Activated CD4-positive, alpha-beta memory T cell treated with anti-CD3 and anti-CD28 coated beads, Interleukin-2, amount 10 ng/mL, durations not matched to agents 7 days and 5 days (primary cell): ENCODE measurements at places on chromosomes 5 and 9. TPM values are rescaled to one million over a fixed set of nuclear protein-coding genes. Genes with fewer than 3 reads are reported as not detected.

CNOT8 gene
- total RNA-seq: 94.5 TPM

IFNA2 gene
- total RNA-seq: not detected

SLC9A3 gene
- 1.6 TPM for total RNA-seq

CTXN3 gene
- not detected for total RNA-seq

TOR4A gene
- 22.4 TPM for total RNA-seq

MED7 gene
- 16.8 TPM for total RNA-seq

DNA sequence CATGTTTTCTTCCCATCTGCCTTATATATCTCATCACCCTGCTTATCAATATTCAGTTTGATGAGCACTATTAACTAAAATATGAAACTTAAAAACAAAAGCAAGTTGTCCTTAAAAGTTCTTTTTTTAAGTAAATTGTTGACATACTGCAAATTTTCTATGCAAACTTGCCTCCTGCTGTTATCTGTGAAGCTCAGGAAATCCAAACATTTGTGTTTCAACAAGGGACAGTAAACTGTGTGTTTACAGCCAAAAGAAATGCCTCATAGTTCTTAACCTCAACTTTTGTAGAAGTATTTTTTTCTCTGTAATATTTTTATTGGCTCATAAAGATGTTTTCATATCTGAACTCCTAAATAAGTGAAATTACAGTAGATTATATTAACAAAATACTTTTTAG lies 7.7 kb upstream of the TTC23L start:
- no peaks in the 10 kb centered on the region for H3K4me1 ChIP-seq
- H3K36me3 ChIP-seq: no peaks in the 10 kb centered on the region
- no peak for DNase-seq
- H3K4me3 ChIP-seq: no peak overlapping the region

DNA sequence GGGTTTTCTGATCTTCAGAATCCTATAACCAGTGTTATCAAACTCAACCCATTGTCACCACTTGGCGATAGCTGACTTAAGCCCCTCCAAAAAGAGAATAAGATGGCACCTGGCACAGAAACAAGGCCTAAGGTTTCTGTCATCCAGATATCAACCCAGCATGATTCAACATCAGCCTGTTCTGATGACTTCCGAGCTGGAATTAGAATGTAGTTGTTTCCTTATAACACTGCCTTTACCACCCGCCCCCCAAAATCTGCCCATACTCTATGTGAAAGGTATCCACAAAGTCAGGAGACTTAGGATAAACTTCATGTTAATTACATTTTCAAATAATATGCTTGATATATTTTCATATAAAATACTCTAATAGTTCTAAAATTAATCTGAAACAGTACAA lies 5.2 kb downstream of the KLF9 start:
- DNase-seq: no peak
- no peaks in the 10 kb centered on the region for H3K27me3 ChIP-seq
- H3K4me3 ChIP-seq: no peak overlapping the region
- H3K27ac ChIP-seq: no peak overlapping the region
- H3K4me1 ChIP-seq: peaks cover 57% of the 10 kb centered on the region

DNA sequence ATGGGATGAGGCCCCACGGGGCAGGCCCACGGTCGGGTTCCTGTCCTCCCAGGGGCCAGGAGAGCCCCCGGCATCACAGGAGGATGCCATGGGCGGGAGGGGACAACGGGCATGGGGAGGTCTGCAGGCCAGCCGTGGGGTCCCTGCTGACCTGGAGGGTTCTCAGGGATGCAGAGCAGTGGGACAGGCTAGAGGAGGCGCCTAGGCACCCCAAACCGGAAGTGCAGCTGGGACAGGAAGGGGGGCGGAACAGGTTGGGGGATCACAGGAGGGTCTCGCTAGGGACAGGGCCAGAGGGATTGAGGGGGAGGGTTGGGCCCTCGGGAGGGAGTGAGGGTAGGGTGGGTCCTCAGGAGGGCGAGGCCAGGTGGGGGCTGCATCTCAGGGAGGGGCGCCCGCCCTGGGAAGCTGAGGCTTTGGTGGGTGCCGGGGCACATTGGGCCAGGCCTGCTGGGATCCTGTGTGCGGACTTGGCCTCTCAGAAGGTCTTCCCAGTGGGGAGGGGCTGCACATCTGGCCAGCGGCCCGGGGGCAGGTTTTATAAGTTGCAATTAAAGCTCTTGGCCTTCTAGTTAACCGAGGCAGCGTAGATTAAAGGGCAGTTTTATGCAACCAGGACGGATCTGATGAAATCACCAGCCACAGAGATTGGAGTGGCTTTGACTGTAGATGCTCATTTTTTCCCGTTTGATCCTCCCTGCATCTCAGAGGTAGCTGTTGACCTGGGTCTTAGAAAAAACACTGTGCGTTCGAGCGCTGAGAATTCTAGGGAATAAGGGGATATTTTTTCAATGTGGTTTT lies 20.1 kb downstream of the NKD2 start:
- H3K27ac ChIP-seq: no peak overlapping the region
- no peaks in the 10 kb centered on the region for H3K4me1 ChIP-seq
- no peaks in the 10 kb centered on the region for H3K36me3 ChIP-seq
- H3K27me3 ChIP-seq: no peaks in the 10 kb centered on the region

GRCh38 chr9:131827821-131828369 lies 88.0 kb upstream of the RAPGEF1 start:
- peaks cover 3% of the 10 kb centered on the region for H3K4me1 ChIP-seq
- H3K27me3 ChIP-seq: peaks cover 17% of the 10 kb centered on the region
- no peak overlapping the region for H3K4me3 ChIP-seq
- no peaks in the 10 kb centered on the region for H3K36me3 ChIP-seq

GRCh38 chr5:81486711-81487110 lies 92.8 kb upstream of the ACOT12 start:
- H3K4me3 ChIP-seq: no peak overlapping the region
- H3K27ac ChIP-seq: no peak overlapping the region
- no peaks in the 10 kb centered on the region for H3K36me3 ChIP-seq
- no peak for DNase-seq
- no peaks in the 10 kb centered on the region for H3K4me1 ChIP-seq

DNA sequence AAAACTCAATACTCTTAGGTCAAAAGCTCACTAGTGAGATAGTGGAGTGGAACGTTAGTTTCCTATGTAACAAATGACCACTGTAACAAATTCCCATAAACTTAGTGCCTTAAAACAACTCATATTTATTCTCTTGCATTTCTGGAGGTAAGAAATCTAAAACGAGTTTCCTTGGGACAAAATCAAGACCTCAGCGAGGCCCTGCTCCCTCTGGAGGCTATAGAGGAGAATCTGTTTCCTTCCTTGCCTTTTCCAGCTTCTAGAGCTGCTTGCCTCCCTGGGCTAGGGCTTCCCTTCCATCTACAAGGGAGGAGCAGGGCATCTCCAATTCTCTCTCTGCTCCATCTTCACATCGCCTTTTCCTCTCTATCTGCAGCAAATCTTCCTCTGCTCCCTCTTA lies 32.0 kb downstream of the SEMA5A start:
- H3K4me3 ChIP-seq: no peak overlapping the region
- H3K36me3 ChIP-seq: no peaks in the 10 kb centered on the region
- no peak overlapping the region for H3K27ac ChIP-seq
- no peaks in the 10 kb centered on the region for H3K4me1 ChIP-seq
- H3K27me3 ChIP-seq: no peaks in the 10 kb centered on the region
- no peak for DNase-seq

GRCh38 chr5:113338628-113339027 lies 96.2 kb downstream of the TSSK1B start:
- H3K4me3 ChIP-seq: no peak overlapping the region
- peaks cover 3% of the 10 kb centered on the region for H3K27me3 ChIP-seq
- H3K4me1 ChIP-seq: peaks cover 14% of the 10 kb centered on the region

GRCh38 chr9:14097666-14098415 lies 216.1 kb downstream of the NFIB start:
- no peaks in the 10 kb centered on the region for H3K27me3 ChIP-seq
- no peaks in the 10 kb centered on the region for H3K36me3 ChIP-seq
- H3K27ac ChIP-seq: no peak overlapping the region
- H3K4me3 ChIP-seq: no peak overlapping the region
- DNase-seq: no peak

DNA sequence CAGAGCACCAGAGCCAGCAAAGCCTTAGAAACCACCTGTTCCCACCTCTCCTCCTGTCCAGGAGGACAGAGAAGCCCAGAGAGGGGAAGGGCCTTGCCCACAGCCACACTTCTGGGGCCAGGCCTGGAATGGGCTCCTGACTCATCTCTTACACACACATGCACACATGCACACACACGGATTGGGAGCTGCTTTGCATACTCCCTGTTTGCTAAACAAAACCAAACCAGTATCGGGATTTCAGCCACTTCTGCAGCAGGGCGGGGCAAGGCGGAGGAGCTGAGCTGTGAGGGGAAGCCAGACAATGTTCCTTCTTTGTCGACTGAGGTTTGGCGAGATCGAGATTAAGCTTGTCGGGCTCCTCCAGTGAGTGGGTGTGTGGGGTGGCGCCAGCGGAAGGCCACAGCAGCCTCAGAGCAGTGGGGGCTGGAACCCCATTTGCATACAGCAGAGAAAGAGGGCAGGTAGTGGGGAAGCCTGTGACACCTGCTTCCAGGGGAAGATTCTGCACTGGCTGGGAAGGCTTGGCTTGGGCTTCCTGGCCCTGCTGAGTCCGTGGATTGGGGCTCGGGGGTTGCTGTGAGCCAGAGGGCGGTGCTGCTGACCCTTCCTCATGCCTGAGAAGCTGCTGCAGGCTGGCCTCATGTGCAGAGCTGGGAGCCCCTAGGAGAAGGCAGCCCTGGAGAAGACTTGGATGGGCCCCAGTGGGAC lies 16.1 kb downstream of the GFI1B start:
- H3K4me3 ChIP-seq: no peak overlapping the region
- peaks cover 6% of the 10 kb centered on the region for H3K4me1 ChIP-seq
- H3K27ac ChIP-seq: no peak overlapping the region
- no peak for DNase-seq
- H3K27me3 ChIP-seq: peaks cover 20% of the 10 kb centered on the region

GRCh38 chr9:70262948-70263347 lies 4.2 kb downstream of the SMC5 start:
- no peak overlapping the region for H3K4me3 ChIP-seq
- no peaks in the 10 kb centered on the region for H3K27me3 ChIP-seq
- peaks cover 54% of the 10 kb centered on the region for H3K4me1 ChIP-seq
- no peak for DNase-seq

GRCh38 chr9:119986205-119986604 lies 593.8 kb downstream of the CDK5RAP2 start:
- no peak for DNase-seq
- H3K4me1 ChIP-seq: no peaks in the 10 kb centered on the region
- no peak overlapping the region for H3K27ac ChIP-seq
- H3K36me3 ChIP-seq: no peaks in the 10 kb centered on the region

- H3K4me1 ChIP-seq: no peaks in the 10 kb centered on the region
- no peak for DNase-seq
- H3K27me3 ChIP-seq: no peaks in the 10 kb centered on the region
- no peak overlapping the region for H3K4me3 ChIP-seq
- H3K27ac ChIP-seq: no peak overlapping the region
- no peaks in the 10 kb centered on the region for H3K36me3 ChIP-seq
Observed at GRCh38 chr5:162512935-162513565, 445.5 kb downstream of the GABRG2 start.

- DNase-seq: no peak
- H3K27ac ChIP-seq: no peak overlapping the region
- no peaks in the 10 kb centered on the region for H3K4me1 ChIP-seq
- H3K36me3 ChIP-seq: no peaks in the 10 kb centered on the region
Observed at GRCh38 chr9:103304797-103305196, 309.7 kb downstream of the CYLC2 start.

- H3K4me1 ChIP-seq: peaks cover under 1% of the 10 kb centered on the region
- no peak overlapping the region for H3K27ac ChIP-seq
- no peak for DNase-seq
- H3K4me3 ChIP-seq: no peak overlapping the region
Observed at GRCh38 chr9:36433386-36433785, 33.3 kb upstream of the RNF38 start.

GRCh38 chr9:27800692-27801370 lies 227.6 kb upstream of the C9orf72 start:
- no peaks in the 10 kb centered on the region for H3K4me1 ChIP-seq
- H3K36me3 ChIP-seq: no peaks in the 10 kb centered on the region
- H3K27ac ChIP-seq: no peak overlapping the region
- H3K27me3 ChIP-seq: no peaks in the 10 kb centered on the region
- no peak overlapping the region for H3K4me3 ChIP-seq
- DNase-seq: no peak

DNA sequence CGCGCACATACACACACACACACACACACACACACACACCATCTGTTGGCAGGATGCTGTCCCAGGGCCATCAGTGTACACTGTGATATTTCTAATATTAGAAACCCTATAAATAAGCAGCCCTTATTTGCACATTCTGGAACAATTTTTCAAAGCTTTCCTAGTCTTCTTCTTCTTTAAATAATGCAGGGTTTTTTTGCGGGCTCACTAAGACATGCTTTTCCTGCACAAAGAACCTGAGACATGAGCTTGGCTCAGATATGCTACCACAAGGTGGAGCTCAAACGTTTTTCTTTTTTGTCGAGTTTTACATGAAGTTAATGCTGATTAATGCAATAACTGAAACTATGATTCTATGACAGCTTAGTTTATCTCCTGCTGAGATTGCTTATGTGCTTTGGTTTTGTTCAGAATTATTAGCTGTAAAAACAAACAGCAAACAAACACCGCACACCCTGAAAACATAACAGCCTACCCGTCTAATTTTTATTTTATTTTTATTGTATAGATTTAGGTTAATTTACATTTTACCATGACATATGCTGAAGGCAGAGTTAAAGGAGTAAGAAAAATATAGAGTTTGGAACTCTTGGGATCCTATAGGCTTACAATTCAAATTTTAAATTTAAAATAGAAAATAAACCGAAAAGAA lies 95.8 kb downstream of the ALDH1A1 start:
- no peak overlapping the region for H3K4me3 ChIP-seq
- no peaks in the 10 kb centered on the region for H3K36me3 ChIP-seq
- no peak for DNase-seq
- H3K27me3 ChIP-seq: no peaks in the 10 kb centered on the region
- H3K27ac ChIP-seq: no peak overlapping the region
- no peaks in the 10 kb centered on the region for H3K4me1 ChIP-seq

GRCh38 chr9:84857211-84857610 lies 187.7 kb downstream of the NTRK2 start:
- no peak overlapping the region for H3K27ac ChIP-seq
- no peak for DNase-seq
- H3K27me3 ChIP-seq: peaks cover 6% of the 10 kb centered on the region
- no peaks in the 10 kb centered on the region for H3K36me3 ChIP-seq
- no peaks in the 10 kb centered on the region for H3K4me1 ChIP-seq

DNA sequence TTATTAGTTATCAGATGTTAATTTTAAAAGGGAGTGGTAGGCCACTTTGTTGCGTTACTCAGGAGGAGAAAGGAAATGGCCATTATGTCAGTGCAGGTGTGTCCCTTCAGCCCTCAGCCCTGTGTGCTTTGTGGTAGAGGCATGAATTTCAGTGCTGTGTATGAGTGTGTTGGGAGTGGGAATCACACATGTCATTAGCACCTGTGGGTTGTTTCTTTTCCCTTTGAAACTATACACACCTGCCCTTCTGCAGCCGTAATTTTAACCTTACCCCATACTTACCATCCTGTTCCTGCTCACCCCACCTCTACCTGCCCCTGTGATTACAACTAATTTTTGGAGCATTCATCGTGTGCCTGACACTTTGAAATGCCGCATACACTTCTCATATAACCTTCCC lies 156.4 kb downstream of the ARHGAP26 start:
- H3K27ac ChIP-seq: no peak overlapping the region
- no peak for DNase-seq
- no peaks in the 10 kb centered on the region for H3K27me3 ChIP-seq
- H3K4me1 ChIP-seq: peaks cover 48% of the 10 kb centered on the region
- no peaks in the 10 kb centered on the region for H3K36me3 ChIP-seq
- H3K4me3 ChIP-seq: no peak overlapping the region
